Suppressor macrophage treated with lipopolysaccharide for 1 hour (primary cell): ENCODE measurements at places on chromosomes 3 and 15.

- DNase-seq, result no peak
Measured at GRCh38 chr3:57165641-57166040, 488 bp upstream of the IL17RD start.

DNA sequence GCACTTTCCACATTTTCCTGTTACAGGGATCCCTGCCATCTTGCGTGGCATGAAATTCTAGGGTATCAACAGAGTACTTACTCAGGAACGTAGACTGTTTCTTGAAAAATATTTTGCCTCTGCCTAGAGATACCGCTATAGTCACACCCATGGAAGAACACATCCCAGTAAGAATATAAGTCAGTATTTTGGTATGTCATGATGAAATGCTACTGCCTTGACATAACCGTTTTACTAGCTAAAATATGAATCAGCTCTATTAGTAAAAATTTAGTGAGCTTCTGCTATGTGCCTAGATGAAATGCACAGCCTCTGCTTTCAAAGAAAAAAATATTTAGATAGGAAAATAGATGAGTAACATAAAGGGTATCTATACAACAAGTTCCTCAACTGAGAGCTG, 276.4 kb downstream of the TBC1D5 start:
- DNase-seq, result no peak

DNA sequence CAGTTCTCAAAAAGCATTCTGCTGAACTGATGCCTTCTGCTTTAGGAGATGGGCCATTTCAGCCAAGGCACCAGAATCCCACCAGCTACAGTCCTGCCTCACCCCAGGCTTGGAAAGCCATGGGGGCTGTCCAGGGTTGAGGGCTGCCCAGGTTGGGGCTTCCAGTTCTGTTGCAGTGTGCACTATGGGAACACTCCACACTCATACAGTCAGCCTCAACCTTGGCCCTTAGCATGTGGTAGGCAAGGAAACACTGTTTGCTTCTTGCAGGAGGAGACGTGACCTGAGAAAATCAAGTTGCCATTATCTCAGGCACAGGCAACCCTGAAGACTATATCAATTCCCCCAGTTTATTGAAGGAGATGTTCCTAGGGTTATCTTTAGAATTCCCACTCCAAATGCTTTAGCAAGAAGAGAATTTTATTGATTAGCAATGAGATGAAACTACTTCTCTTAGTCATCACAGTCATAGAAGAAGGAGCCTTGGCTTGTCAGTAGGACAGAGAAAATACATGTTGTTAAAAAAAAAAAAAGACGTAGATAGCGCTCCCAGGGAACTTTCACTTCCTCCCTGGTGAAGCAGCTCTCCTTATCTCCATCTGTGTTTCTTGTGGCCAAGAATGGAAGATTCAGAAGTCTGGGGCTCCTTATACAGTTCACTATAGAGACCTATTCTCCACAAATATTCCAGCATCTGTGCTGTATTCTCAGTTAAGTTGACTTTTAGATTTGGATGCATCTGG, 38.3 kb upstream of the IL12A start:
- DNase-seq, result no peak

DNA sequence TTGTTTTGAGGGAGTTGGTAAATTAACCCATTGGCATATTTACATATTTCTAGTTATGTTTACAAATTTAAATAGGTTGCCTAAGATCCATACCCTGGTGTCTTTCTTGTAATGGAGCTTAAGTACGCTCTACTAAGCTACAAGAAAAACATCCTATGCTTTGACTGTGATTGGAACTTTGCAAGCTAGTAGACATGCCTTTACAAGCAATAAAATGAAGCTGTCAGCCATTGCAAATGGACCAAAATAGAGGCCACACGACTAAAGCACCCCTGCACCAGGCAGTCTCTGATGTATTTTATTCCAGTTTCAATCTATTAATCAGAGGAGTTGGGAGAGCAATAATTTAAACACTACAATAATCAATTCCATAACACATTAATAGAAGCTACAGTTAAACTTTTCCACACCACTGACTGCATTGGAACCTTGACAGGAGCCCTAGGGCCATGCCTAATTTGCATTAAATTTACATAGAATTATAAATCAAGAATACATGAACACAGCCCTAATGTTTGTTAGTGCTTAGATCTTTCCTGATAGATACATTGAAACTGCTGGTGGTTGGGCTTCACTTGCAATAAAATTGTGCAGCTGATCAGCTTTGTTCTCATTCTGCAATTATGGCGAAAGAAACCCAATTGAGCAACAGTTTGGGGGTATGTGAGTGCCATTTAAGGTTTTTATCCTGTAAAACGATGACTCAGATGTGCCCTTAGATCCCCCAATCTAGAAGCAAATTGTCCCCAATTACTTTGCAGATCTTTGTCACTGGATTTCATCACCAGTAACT, 360.1 kb downstream of the LSAMP start:
- no peak for DNase-seq

GRCh38 chr3:136835813-136836510, 17.0 kb downstream of the SLC35G2 start:
- no peak for DNase-seq

DNA sequence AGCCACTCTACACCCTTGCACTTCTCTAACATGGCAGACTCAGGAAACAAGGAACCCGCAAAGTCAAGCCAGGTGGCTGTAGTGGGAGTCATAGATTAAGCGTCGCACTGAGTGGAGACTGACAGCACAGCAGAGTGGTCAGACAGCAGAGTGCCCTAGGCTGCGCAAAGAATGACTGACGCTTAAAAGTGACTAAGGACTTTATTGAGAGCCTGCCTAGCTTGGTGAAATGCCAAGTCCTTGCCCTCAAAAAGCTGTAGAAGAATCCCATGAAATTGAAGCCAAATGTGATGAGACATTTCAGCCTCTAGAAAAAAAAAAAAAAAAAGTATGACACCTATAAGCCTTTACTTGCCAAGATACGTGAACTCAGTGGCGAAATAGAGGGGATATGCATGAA, 30.2 kb downstream of the NCEH1 start:
- no peak for DNase-seq

GRCh38 chr3:105869861-105870755, 1.3 kb upstream of the CBLB start:
- DNase-seq, result no peak

DNA sequence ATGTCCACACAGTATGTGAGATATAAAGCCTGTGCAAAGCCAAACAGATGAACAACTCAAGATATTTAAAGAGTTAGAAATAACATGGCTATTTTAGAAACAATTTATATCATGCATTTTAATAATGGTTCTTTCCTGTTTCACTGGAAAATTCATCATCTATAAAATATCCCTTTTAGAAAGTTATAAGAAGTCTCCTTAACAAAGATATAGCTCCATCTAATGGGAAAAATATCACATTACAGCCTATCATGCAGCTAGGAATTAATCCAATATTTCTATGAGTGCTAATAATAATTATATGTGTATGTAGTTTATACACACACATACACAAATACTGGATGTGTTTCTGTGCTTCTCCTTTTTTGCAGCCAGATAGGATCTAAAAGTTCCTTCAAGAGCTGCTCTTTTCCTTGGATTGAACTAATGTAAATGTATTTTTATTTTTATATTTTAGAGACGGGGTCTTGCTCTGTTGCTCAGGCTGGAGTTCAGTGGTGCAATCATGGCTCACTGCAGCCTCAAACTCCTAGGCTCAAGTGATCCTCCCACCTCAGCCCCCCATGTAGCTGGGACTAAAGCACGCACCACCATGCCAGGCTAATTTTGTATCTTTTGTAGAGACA, 21.6 kb downstream of the RPL22L1 start:
- peak; percentile 28 for DNase-seq

- DNase-seq, result no peak
Measured at GRCh38 chr3:9231006-9231405, 18.4 kb downstream of the SRGAP3 start.

GRCh38 chr3:155444771-155445170, 151.3 kb upstream of the STRIT1 start:
- no peak for DNase-seq

GRCh38 chr3:192904632-192905289, 12.9 kb downstream of the MB21D2 start:
- DNase-seq, result no peak

DNA sequence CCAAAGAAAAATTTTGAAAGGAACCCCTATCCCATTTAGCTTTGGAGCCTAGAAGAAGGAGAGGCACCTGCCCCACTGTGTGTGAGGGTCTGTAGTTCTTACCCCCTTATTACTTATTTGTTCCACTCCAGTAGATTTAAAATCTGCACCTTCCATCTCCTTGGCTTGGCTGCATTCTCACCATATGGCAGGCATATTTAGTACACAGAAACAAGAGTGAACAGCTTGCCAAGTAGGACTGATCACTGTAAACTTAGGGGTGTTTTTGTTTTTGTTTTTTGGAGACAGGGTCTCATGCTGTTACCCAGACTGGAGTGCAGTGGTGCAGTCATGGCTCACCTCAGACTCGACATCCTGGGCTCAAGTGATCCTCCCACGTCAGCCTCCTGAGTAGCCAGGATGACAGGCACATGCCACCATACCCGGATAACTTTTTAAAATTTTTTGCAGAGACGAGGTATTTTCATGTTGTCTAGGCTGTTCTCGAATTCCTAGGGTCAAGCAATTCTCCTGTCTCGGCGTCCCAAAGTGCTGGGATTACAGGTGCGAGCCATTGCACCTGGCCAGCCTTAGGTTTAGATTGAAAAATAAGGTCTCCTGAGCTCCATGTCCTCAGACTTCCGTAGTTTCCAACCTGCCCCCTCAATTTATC, 14.1 kb upstream of the ANXA2 start:
- no peak for DNase-seq

- no peak for DNase-seq
Measured at GRCh38 chr3:166089575-166089974, 252.4 kb upstream of the BCHE start.

GRCh38 chr3:99678023-99678422, 39.6 kb downstream of the COL8A1 start:
- no peak for DNase-seq

GRCh38 chr3:196042673-196043072, 39.2 kb downstream of the TFRC start:
- DNase-seq, result no peak

- no peak for DNase-seq
Measured at GRCh38 chr15:86854176-86854575, 774.5 kb downstream of the AGBL1 start.

GRCh38 chr15:38005953-38006808, 71.7 kb downstream of the TMCO5A start:
- peak; percentile 60 for DNase-seq

DNA sequence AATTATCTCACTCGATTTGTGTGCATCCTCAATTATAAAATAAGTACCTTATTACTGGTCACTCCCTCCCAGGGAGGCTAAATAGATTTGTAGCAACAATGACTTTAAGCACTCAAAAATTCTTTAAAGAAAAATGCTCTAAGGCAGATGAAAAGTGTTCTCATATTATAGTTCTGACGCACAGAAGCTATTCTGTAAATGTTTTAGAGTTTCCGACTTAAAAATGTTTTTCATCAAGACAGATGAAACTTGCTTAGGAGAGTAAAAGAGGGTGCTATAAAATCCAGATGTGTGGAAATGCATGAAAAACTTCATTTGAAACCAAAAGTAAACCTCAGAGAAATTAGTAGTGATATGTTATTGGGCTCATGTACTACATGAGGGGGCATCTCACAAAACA, 398.4 kb upstream of the KCNMB2 start:
- no peak for DNase-seq

DNA sequence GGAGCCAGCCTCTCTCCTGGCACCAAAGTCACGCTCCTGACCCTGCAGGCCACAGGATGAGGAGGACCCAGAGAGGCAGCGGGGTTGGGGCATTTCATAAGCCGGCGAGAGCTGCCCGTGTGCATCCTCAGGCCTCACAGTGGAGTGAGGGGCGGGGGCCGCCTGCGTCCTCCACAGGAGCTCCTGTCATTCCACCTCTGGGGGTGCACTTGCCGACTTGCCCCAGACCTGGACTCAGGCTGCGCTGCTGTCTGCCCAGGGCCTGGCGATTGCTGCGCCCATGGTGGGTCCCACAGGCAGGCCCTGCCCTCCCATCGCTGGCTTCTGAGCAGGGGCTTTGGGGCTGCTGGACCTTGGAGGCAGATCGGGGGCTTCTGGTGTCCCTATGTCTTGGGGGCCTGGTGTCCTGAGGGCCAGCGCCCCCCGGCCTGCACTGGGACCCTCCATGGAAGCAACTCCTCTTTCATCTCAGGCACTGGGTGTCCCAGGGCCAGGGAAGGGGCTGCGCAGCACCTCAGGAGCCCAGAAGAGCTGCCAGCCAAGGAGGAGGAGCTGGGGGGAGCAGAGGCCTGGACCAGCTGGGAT, 184.0 kb downstream of the GOLGA6L6 start:
- DNase-seq, result no peak

- DNase-seq, result no peak
Measured at GRCh38 chr3:184239221-184239620, 9.5 kb downstream of the ALG3 start.

DNA sequence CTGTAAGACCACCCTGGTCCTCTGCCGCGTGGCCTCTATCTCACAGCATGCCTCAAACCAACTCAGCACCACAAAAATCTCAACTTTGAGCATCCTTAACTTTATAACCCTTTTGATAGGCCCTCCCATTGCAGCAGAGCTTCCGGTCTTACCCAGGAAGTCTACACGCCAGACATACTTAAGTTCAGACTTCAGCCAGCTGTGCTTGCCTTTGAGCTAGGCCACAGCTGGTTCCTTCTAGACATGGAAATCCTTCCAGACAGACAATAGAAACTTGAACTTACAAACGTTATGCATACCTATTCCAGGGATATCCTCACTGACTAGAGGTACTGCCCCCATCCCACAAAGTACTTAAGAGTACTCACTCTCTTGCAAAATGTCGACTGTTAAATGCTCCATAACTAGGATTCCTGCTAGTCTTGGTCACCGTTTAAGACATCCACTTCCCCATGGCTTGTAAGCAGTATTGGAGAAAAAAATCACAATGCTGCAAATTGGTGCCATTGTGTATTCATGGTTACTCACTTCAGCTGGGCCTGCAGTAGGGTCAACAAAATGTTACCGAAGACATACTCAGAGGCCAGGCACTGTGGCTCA, 183.5 kb downstream of the TBL1XR1 start:
- no peak for DNase-seq

DNA sequence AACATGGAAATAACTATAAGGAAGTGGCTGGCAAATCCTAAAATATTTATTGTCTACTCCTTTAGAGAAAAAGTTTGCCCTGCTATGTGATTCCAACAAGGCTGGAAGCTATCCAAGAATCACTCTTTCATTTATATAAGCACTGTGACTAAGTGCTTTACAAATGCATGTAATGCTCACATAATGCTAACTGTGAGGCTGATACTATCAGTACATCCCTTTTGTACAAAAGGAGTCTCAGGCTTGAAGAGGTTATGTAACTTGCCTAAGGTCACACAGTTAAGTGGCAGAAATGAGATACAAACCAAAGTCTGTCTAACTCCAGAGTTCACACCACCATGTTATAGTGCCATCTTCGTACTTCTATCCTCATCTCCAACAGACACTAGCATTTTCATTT, 17.0 kb downstream of the TOPBP1 start:
- no peak for DNase-seq

- peak; percentile 97 for DNase-seq
Measured at GRCh38 chr3:101724329-101725193, at the start of gene CEP97. CEP97 (plus strand) TSS chr3:101724614; CDS start chr3:101724677, 63 bp downstream.

DNA sequence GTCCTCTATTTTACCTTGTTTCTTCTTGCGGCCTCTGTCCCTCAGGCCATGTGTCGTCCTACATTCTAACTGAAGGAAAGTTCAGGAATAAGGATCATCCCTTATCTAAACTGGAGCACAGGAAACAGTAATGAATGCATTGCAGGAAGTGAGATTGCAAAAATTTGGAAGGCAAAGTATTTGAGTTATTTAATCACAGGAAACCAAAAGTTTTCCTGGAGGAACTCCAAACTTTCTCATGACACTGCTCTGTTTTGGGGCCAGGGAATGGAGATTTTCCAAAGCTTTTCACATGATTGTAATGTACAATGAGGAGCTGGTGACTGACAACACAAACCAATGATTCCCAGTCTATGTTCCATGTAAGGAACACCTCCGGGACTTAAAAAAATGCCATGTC, 57.8 kb upstream of the PLSCR4 start:
- DNase-seq, result no peak
